ENCODE measurements at places on chromosomes 5 and 9.

DNA sequence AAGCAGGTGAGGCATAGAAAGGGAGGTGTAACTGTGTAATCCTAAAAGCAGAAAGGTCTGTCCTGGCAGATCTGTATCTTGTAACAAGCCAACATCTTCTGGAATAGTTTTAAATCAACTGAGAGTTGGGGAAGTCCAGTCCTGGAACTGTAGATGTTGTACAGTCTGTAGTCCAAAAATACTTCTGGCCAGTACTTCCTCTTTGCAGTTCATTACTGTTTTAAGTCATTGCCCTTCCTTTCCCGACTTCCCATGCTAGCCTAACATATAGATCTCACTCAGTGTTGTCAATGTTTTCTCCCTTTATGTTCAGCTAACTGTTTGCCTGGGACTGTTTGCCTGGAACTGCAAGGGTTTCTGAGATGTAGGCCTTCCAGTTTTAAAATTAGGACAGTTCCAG, 168.5 kb upstream of the ISL1 start:
- no peak overlapping the region for H3K4me3 ChIP-seq
- no peak overlapping the region for H3K27ac ChIP-seq
- no peak for DNase-seq
- H3K36me3 ChIP-seq, result no peaks in the 10 kb centered on the region
- no peaks in the 10 kb centered on the region for H3K4me1 ChIP-seq

DNA sequence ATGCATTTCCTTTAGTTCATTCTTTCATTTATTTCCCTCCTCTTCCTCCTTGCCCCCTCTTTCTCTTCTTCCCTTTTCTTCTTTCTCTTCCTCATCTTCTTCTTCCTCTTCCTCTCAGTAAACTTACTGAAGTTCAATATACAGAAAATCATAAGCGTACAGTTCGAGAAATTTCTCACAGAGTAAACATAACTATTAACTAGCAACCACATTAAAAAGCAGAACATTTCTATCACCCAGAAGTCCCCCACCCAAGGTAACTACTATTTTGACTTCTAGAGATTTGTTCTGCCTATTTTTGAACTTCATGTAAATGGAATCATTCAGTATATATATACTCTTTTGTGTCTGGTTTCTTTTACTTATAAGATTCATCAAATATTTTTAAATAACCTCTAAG, 48.2 kb downstream of the TNFAIP8 start:
- no peaks in the 10 kb centered on the region for H3K36me3 ChIP-seq
- H3K27me3 ChIP-seq, result no peaks in the 10 kb centered on the region
- H3K27ac ChIP-seq, result no peak overlapping the region
- peaks cover 9% of the 10 kb centered on the region for H3K4me1 ChIP-seq

DNA sequence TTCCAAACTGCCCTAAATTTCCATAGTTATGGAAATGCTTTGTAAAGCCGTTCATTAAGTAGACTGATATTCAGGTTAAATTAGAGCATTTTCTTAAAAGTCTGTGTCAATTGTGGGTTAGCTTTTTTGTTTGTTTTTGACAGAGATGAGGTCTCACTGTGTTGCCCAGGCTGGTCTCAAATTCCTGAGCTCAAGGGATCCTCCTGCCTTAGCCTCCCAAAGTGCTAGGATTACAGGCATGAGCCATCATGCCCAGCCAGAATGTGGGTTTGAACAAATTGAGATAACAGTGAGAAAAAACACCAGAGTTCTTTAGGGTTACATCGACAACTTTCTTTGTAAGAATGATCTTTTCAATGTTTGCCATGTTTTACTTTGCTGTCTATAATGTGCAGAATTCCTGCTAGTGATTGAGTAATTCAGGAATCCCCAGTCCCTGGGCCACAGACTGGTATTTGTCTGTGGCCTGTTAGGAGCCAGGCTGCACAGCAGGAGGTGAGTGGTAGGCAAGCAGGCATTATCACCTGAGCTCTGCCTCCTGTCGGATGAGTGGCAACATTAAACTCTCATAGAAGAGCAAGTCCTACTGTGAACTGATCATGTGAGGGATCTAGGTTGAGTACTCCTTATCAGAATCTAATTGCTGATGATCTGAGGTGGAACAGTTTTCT, 80.5 kb downstream of the RAI14 start:
- H3K27me3 ChIP-seq, result no peaks in the 10 kb centered on the region
- no peak overlapping the region for H3K27ac ChIP-seq
- DNase-seq, result no peak
- H3K36me3 ChIP-seq, result peaks cover 28% of the 10 kb centered on the region
- peaks cover 31% of the 10 kb centered on the region for H3K4me1 ChIP-seq

- H3K36me3 ChIP-seq, result no peaks in the 10 kb centered on the region
- no peak overlapping the region for H3K27ac ChIP-seq
- H3K4me3 ChIP-seq, result no peak overlapping the region
- DNase-seq, result peak; percentile 84
- H3K27me3 ChIP-seq, result no peaks in the 10 kb centered on the region
- no peaks in the 10 kb centered on the region for H3K4me1 ChIP-seq
These were observed 31.7 kb downstream of the GLT6D1 start for GRCh38 chr9:135607401-135608293.

- H3K36me3 ChIP-seq, result peaks cover 23% of the 10 kb centered on the region
- no peak overlapping the region for H3K27ac ChIP-seq
- no peak for DNase-seq
- H3K27me3 ChIP-seq, result no peaks in the 10 kb centered on the region
- no peaks in the 10 kb centered on the region for H3K4me1 ChIP-seq
These were observed 70.8 kb downstream of the PTBP3 start for GRCh38 chr9:112262577-112262976.

- no peaks in the 10 kb centered on the region for H3K36me3 ChIP-seq
- H3K4me1 ChIP-seq, result peaks cover 67% of the 10 kb centered on the region
- no peak for DNase-seq
- H3K4me3 ChIP-seq, result no peak overlapping the region
- no peaks in the 10 kb centered on the region for H3K27me3 ChIP-seq
- H3K27ac ChIP-seq, result peak overlapping the region; percentile 81
These were observed 36.9 kb downstream of the CLINT1 start for GRCh38 chr5:157821822-157822622.

DNA sequence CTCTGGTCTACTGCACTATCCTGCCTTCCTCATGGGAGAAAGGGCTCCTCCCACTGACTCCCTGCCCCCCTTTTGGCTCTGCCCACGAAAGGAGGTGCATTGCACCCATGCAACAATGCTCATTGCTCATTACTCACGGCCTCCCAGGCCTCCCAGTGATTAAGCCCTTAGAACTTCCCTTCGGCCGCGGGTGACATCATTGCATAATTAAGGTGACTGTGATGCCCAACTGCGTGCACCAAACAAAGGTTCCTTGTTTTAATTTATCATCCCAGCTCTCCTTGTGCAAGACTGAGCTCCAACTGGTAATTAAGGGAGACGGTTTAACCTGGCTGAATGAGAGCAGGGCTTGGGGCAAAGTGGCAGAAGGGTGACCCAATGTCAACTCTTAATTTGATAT, 180.4 kb downstream of the GAS1 start:
- no peak for DNase-seq
- H3K4me3 ChIP-seq, result no peak overlapping the region
- H3K27ac ChIP-seq, result no peak overlapping the region
- no peaks in the 10 kb centered on the region for H3K27me3 ChIP-seq

DNA sequence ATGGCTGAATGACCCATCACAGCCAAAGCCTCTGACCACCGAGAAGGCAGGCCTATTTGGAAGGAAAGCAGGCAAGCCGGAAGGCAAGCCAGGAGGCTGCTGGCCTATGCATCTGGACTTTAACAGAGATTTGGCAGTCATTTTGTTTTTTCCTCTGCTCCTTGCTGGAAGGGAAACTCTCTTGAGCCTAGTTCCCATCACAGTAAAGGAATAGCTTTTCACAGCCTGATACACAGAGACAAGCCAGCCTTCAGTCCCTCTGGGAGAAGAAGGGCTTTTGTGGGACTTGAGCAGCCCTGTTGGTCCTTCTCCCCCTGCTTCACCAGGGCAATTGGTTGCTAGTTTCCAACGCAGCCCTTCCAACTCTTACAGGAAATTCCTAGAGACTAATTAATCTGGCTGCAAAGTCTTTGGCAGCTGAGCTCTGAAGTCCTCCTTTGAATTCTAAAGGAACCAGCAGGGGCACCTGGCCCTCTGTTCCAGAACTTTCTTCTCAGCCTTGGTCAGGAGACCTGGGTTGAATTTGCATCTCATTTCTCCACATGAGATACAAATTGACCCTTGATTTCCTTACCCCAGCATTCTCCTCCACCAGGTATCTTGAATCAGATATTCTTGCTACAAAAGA, 157.3 kb upstream of the EPB41L4A start:
- no peaks in the 10 kb centered on the region for H3K36me3 ChIP-seq
- no peak overlapping the region for H3K4me3 ChIP-seq
- no peak overlapping the region for H3K27ac ChIP-seq
- H3K4me1 ChIP-seq, result no peaks in the 10 kb centered on the region
- no peak for DNase-seq

DNA sequence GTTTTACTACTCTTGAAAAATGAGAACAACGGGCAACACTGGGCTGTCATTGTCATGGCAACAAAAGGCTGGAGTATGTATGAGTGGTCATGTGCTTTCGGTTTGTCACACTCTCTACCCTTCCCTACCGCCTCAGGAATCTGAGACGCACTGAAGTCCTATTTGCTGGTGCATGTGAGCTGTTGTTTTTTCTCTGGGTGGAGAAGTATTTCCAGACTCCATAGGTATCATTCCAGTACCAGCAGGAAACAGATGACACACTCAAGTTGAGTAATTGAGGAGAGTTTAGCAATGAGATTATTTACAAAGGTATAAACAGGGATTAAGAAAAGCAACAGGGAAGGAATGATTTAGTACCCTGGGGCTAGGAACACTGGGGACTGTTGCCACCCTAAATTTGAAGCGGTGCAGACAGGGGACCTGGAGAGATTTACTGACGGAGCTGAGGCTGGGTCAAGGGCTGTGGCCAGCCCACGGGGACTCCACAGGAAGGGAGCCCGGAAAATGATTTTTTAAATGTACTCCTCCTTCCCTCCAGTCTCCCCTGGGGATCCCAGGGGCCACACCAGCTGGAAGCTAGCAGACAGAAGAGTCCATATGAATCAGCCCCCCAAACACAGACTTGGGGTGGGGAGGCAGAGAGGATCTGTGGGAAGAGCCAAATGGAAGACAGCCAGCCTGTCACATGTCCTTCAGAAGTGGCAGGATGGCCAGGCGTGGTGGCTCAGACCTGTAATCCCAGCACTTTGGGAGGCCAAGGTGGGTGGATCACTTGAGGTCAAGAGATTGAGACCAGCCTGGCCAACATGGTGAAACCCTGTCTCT, 13.2 kb upstream of the ZBTB43 start:
- DNase-seq, result peak; percentile 83
- no peaks in the 10 kb centered on the region for H3K36me3 ChIP-seq
- H3K27me3 ChIP-seq, result peaks cover 8% of the 10 kb centered on the region
- H3K4me3 ChIP-seq, result peak overlapping the region; percentile 18
- peaks cover 28% of the 10 kb centered on the region for H3K4me1 ChIP-seq

DNA sequence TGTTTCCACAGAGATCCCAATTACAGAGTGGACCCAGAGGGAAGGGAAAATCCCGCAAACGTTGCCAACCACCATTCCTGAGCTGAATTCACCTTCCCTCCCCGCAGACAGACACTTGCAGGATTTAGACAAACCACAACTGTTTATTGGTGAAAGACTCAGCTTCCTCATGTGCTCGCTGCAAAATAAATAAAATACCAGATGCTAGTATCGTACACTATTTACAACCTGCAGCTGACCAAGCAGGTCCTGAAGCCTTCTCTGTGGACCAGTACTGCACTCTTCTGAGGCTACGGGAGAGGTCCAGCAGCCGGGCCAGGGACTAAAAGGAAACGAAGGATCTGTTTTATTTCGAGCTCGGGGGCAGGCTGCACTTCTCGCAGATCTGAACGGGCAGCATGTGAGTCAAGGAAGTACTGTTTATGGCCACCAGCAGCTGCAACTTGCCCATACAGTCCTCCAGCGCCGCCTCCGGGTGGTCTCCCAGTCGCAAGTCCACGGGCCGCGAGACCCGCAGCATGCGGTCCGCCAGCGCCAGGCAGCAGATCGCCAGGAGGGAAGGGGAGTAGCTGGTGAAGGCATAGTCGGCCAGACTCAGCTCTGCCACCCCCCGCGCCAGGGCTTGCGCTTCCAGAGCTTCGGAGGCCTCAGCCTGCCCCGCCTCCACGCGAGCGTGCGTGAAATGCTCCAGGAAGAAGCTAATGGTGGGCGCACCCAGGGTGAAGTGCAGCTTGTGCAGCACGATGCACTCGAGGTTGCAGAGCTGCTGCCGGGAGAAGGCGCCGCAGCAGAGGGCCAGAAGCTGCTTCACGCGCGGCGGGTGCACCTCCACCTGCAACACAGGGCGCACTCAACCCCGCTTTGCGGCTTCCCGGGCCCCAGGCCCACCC, 2.1 kb downstream of the CCNO start:
- peaks cover 74% of the 10 kb centered on the region for H3K27me3 ChIP-seq
- H3K36me3 ChIP-seq, result no peaks in the 10 kb centered on the region
- no peak overlapping the region for H3K27ac ChIP-seq
- H3K4me3 ChIP-seq, result peak overlapping the region; percentile 83
- H3K4me1 ChIP-seq, result peaks cover 32% of the 10 kb centered on the region
- DNase-seq, result no peak
